ENCODE measurements at places on chromosomes 5 and 9.

DNA sequence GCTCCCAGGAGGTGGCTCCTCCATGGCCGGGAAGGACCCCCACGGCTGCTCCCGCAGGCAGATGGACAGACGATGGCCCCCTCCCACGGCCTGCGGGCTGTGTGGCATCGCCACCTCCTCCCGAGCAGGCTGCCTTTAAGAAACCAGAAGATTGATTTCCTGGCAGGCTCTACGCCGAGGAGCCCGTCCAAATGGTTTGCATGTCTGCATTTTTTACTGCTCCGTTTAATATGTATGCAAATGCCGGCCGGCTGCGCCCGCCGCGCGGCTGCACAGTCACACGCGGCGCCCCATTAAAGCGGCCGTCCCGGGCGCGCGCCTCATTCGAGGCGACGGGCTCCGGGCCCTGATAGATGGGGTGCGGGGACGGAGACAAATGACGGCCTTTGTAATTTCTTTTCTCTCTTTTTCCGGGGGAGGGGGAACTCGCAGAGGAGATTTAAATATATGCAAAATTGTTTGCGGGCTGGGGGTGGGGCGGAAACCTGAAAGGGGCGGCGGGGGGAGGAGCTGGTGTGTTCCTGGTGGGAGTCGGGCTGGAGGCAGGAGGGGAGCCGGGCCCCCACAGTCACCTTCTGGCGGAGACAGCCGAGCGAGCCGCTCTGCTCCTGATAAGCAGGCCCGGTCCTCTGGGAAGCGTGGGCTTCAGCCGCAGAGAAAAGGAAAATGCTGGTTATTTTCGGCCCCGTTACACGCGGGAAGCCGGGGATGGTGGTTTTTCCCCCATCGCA is 158.7 kb upstream of the IER5L start:
- DNase-seq, result peak; percentile 54

GRCh38 chr5:131194725-131195124 is 24.0 kb downstream of the LYRM7 start:
- no peak for DNase-seq

GRCh38 chr9:93585259-93585658 is 8.9 kb downstream of the PHF2 start:
- DNase-seq, result no peak

- DNase-seq, result no peak
These were observed 17.2 kb downstream of the OR2S2 start for GRCh38 chr9:35940458-35941407.

DNA sequence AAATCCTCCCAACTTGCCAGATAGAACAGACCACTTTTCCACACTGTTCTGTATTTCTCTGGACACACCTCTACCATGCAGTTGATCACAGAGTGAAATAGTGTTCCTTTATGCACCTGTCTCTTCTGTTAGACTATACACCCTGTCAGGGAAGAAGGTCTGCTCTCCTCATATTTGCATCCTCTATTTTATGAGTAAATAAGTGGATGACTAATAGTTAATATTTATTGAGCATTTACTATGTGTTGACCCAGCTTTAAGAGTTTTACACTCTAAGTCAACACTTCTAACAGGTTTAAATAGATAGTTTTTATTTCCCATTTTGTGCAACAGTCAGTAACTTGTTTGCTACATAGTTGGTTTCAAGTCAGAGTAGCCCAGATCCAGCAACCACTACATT is 452.8 kb upstream of the MPDZ start:
- no peak for DNase-seq

- DNase-seq, result peak; percentile 19
These were observed 18.6 kb downstream of the RALGDS start for GRCh38 chr9:133102190-133103021.

- no peak for DNase-seq
These were observed 480.0 kb downstream of the TAF11L14 start for GRCh38 chr5:18114151-18114757.

DNA sequence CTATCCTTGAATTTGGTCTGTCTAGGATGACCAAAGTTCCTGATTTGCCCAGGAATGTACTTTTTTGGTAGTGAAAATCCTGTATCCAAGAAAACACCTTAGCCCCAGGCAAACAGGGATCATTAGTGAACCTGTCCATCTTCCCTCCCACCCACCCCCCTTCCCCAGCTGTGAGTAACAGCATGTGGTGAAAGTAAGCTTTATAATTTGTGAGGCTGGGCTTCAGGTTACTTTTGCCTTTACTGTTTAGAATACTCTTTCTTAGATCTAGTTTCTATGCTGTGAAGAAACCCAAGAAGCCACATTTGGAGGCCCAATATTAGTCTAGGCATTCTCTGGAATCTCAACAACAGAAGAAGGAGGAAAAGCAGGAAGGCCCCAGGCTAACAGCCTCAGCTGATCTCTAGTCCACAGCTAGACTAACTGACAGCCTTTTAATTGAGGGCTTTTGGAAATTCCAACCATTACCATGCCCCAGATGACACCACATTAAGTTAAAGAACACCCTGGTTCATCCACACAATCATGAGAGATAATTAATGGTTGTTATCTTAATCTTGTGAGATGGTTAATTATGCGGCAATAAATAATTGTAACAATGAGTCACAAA is 703.0 kb upstream of the NUDT12 start:
- no peak for DNase-seq

DNA sequence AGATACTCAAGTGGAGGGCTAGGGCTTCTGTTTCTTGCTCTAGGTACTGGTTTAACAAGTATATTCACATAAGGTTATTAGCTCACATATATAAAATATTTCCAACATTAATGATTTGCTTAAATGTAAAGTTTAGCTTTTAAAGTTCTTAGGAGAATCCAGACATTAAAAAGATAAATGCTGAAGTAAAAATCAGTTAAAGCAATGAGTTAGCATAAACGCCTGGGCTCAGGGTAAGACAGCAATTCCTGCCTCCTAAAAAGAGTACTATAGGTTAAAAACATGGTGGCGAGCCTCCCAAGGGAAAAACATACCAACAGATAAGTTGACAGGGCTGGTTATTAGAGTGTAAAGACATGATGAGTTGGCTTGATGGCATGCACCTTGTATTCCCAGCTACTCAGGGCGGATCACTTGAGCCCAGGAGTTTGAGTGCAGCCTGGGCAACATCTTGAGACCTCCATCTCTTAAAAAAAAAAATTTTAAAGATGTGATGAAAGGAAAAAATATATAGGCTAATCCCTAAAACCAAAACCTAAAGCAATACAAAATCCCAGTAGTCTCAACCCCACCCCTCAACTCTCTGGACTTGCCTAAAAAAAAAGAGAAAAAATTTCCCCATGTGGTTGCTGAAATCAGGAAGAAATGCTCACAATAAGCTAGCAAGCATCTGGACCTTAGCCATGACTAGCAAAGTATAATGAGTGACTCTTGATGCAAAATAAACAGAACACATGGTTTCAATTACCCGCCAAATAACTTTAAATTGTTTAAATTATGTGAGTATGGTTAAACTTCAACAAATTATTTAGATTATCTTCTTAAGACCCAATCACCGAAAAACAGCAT is 3.6 kb downstream of the GOLPH3 start:
- DNase-seq, result no peak

GRCh38 chr9:27528076-27528885 is 1.3 kb downstream of the MOB3B start:
- DNase-seq, result peak; percentile 62

GRCh38 chr5:148457183-148457620 is 73.4 kb downstream of the FBXO38 start:
- DNase-seq, result no peak

DNA sequence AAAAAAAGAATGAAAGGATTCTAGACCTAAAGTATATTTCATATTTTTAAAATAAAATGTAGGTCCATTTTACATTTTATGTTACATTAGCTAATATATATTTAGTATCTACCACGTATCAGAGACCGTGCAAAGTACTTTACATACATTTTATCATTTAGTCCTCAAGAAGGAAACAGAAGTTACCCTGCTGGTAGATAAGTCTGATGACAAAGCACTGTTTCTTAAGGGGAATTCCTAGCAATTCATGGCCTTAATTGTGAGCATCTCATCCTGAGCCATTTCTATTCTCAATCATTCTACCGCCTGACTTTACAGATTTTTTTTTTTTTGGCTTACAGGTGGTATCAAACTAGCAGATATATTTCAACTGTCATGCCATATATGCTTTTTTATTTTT is 367.7 kb downstream of the PRELID2 start:
- DNase-seq, result no peak

GRCh38 chr9:126270556-126270955 is 56.1 kb upstream of the MVB12B start:
- DNase-seq, result no peak

DNA sequence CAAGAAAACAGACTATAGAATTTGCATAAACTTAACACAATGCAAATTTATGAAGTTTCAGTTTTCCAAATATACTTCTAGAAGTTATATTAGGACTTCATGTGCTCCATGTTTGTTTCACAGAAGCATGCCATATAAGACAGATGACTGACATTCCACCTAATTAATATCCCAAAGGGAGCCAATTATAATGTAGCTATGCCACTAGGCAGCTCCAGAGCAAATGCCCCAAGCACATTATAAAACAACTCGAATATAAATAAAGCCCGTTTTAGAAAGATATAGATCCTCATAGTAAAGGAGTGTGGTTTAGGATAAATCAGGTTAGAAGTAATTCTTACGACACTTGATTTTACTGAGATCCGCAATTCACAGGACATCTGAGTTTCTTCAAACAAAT is 8.9 kb downstream of the DROSHA start:
- DNase-seq, result no peak

- DNase-seq, result no peak
These were observed 293.0 kb downstream of the CDH12 start for GRCh38 chr5:22560147-22560546.

DNA sequence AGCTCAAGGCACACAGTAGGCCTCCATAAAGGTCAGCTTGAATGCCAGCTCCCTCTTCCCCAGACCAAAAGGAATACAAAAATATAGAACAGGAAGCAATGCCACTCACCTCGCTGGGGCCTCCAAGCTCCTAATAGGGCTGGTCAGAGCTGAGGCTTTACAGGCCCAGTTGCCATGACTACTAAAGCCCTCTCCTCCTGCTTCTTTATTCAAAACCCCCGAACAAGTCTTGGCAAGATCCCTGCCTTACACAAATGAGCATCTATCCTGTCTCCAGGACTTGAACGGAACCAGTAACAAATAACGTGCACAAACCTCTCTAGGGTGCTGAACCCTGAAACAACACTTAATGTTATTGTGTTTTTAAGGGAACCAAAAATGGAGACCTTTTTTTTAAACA is 136.3 kb downstream of the SIL1 start:
- DNase-seq, result no peak

- DNase-seq, result no peak
These were observed 623.0 kb downstream of the SLCO4C1 start for GRCh38 chr5:101673120-101673519.

DNA sequence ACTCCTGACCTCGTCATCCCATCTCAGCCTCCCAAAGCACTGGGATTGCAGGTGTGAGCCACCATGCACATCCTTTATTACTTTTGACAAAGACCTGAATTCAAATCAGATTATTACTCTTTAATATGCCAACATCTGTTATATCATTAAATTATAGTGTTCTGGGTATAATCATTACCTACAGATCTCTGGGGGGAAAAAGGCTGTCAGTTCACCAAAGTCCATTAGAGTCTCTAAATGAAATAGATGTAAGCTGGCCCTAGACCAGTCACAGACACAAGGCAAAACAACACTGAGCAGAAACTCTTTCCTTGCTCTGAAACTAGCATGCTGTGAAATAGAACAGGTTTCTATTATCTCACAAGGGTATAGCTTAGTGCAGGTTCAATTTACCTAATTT is 21.6 kb upstream of the TRIO start:
- no peak for DNase-seq

DNA sequence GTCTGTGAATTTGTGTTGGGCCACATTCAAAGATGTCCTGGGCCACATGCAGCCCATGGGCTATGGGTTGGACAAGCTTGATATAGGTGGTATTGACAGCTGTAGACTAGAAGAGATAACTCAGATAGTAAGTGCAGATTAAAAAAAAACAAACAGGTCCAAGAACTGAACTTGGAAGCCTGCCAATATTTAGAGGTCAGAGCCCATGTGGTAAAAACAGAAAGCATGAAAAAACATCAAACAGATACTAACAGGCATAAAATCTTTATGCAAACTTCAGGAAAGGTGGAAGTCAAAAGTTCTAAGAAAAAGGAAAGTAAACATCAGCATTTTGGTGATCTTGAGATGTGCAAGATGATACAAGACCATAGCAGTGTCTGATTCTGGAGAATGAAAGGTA is 155.1 kb upstream of the NR4A3 start:
- no peak for DNase-seq

DNA sequence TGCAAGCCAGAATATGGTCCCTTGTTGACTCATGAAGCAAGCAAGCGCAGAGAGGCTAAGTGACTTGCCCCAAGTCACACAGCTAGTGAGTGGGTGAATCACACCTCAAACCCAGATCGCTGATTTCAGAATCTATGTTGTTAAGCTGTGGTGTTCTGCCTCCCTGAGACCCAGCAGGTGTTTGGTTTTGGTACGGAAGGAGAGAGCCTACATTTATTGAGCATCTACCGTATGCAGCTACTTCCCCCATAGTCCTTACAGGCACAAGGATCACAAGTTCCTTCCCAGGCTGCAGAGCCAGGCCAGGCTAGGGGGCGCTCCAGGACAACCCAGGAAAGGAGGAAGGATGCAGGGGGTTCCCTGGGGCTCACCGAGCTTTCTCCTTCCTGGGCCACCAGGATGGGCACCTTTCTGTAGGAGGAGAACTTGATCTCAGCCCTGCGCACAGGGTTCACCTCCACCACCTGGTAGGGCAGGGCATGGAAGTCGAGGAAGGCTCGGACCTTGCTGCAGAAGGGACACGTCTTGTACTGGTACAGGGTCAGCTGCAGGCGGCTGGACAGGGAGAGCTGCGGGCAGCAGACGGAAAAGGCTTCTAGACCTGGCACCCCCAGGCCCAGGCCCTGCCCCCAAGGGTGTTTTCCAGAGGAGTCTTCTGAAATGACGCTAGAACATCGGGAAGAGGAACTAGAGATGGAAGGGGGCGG is 2.5 kb downstream of the PTGES2 start:
- peak; percentile 54 for DNase-seq

DNA sequence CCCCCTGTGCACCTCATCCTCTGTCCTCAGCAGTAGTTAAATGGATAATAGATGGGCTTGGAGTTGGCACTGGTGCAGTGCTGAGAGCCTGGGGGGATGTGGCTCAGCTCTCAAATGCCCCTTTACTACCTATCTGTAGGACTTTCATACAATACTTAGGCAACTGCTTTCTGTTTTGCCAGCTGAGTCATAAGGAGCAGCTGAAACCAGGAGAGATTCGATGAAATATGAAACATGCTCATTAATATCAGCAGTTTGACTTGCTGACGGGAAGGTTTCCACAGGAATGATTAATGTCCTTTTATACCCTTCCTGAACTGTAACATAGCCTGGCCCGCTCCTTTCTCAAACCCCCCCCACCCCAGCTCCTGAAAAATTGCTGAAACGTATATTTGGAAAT is 142.6 kb downstream of the SAXO1 start:
- DNase-seq, result no peak

DNA sequence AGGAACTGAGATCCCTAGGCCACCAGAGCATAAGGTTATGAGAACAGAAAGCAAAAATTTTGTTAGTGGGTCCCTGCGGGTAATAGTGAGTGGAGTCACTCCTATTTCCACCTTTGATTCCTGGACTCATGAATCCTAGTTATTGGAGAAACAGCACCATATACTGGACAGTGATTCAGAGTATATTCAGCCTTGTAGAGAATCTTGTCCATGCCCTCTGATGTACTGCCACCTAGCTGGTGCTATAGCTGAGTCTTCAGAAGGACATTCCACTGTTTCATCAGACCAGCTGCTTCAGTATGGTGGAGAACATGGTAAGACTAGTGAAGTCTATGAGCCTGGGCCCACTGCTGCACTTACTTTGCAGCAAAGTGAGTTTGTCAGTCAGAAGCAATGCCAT is 25.0 kb upstream of the ITGA2 start:
- no peak for DNase-seq
